H54 (cell line): ENCODE measurements at places on chromosomes 3 and 15.

GRCh38 chr3:37386627-37387230 is 212.3 kb upstream of the LRRFIP2 start:
- no peak for DNase-seq

- no peak for DNase-seq
Observed at GRCh38 chr3:178900029-178900646, 171.5 kb downstream of the ZMAT3 start.

DNA sequence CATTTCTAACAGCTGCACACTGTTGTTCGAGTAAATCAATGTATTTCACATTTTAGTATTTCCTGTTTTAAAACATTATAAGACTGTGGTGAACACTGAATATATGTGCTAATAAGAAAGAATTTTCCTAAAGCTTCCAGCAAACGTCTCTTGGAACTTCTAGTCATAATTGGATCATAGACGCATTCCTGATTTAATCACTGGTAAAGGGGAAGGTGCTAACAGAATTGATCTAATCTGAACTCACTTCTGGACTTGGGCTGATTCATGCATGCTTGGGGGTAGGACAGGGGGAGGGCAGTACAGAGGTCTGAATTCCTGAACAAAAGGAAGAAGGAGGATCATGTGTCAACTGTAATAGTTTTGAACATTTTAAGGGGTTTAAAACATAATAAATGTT is 7.3 kb upstream of the LEKR1 start:
- peak; percentile 50 for DNase-seq

GRCh38 chr3:45881078-45882022 is 5.0 kb upstream of the CCR9 start:
- DNase-seq = no peak

DNA sequence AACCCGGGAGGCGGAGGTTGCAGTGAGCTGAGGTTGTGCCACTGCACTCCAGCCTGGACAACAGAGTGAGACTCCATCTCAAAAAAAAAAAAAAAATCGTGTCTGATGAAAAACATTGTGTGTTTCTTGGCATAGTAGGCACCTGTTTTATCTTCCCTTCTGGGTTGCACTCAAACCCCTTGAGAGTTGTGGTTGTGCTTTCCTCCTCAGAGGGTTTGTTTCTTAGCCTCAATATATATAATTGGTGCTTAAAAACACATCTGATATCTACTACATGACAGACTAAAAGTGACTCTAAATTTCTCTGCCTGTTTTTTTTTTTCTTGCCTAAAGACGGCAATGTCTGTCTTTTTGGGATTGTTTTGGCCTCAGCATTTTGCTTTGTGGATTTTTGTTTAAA is 7.6 kb downstream of the NR1D2 start:
- DNase-seq = no peak

GRCh38 chr15:96330064-96330449 is 443 bp upstream of the NR2F2 start:
- DNase-seq = peak; percentile 48

DNA sequence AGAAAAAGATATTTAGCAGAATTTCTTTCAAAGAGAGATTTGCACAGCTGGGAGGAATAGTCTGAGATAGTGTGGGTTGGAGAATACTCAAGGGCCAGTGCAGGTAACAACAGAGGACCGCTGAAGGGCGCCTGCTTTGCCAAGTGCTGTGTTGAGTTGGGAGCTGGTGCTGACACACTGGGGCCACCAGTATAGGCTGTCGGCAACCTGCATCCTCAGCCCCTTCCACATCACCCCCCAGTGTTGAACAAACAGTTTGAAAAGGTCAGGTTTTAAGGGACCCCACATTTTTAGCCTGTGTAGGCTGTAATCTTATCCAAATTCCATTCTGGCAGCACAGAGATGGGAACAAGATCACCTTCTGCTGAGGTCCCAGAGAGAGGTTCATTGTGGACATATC is 96.6 kb downstream of the ABHD5 start:
- no peak for DNase-seq

DNA sequence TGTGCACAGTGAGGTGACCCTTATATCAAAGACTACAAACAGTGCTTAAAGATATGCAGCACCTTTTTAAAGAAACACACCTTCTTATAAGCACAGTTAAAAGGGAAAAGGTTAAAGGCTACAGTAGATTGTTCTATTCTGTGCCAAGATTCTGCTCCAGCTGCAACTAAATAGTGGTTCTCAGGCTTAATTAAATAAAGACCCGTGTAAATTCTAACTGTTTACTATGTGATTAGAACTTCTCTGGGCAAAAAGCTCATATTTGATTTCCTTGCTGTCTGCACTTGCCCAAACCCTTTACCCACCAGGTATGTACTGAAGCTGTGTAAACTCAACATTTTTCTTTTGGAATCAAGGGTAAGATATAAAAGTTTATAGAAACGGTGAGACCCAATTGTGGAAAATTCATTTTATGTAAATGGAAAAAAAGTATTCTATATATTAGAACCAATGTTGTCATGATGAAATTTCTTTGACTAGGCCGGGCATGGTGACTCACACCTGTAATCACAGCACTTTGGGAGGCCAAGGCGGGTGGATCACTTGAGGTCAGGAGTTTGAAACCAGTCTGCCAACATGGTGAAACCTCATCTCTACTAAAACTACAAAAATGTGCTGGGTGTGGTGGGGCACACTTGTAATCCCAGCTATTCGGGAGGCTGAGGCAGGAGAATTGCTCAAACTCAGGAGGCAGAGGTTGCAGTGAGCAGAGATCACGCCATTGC is 230.6 kb downstream of the MECOM start:
- no peak for DNase-seq
